ENCODE measurements at places on chromosomes 16 and 17. TPM values are rescaled to one million over a fixed set of nuclear protein-coding genes. Genes with fewer than 3 reads are reported as not detected.

NKD1 gene
- total RNA-seq, result 0.30 TPM

SLC6A2 gene
- total RNA-seq, result not detected

TNK1 gene
- total RNA-seq, result 1.3 TPM

FOXN1 gene
- total RNA-seq, result 0.02 TPM

CHST5 gene
- 0.10 TPM for total RNA-seq

CUEDC1 gene
- 55.1 TPM for total RNA-seq

TMC8 gene
- 0.68 TPM for total RNA-seq

RANGRF gene
- 50.8 TPM for total RNA-seq

GPRC5B gene
- total RNA-seq, result 27.9 TPM

CASKIN1 gene
- 0.67 TPM for total RNA-seq

KRT36 gene
- not detected for total RNA-seq

EXOC3L1 gene
- 0.03 TPM for total RNA-seq

DPEP3 gene
- not detected for total RNA-seq

ELMO3 gene
- 1.3 TPM for total RNA-seq
